ENCODE measurements at places on chromosomes 3 and 15.

GRCh38 chr3:78823859-78824258 lies 943.9 kb downstream of the ROBO1 start:
- DNase-seq = peak; percentile 1

DNA sequence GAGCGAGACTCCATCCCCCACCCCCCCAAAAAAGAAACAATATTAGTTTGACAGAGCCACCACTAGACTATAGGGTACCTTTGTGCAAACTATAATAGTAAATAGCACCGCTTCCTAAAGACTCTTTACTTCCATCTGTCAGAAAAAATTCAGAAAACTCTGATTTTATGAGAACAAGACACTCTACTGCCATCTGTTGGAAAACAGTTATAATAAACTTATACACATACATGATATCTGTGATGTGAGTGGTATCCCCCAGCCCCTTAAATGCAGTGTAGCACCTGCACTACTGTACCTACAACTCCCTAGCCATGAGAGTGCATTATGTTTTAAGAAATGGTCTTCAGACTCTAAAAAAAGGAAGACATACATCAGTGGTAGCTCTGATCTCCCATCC lies 47.1 kb upstream of the CTDSPL start:
- DNase-seq = no peak

GRCh38 chr15:27707257-27707656 lies 391.9 kb downstream of the OCA2 start:
- DNase-seq = no peak

DNA sequence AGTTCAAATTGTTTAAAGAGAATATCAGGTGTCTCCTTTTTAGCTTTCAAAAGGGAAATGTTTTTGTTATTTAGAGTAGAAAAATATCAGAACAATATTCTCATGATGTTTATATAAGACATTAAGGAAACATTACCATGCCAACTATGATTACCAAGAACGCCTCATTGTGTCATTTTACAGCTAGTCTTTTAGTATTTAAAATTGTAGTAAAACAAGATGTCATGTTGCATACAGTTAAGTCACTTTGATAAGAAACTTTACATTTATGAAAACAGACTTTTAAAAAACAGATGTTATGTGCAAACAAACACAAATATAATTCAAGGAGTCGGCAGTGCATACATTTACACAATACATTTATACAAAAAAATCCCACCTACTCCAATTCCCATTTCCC lies 4.4 kb downstream of the PLSCR4 start:
- DNase-seq = no peak

DNA sequence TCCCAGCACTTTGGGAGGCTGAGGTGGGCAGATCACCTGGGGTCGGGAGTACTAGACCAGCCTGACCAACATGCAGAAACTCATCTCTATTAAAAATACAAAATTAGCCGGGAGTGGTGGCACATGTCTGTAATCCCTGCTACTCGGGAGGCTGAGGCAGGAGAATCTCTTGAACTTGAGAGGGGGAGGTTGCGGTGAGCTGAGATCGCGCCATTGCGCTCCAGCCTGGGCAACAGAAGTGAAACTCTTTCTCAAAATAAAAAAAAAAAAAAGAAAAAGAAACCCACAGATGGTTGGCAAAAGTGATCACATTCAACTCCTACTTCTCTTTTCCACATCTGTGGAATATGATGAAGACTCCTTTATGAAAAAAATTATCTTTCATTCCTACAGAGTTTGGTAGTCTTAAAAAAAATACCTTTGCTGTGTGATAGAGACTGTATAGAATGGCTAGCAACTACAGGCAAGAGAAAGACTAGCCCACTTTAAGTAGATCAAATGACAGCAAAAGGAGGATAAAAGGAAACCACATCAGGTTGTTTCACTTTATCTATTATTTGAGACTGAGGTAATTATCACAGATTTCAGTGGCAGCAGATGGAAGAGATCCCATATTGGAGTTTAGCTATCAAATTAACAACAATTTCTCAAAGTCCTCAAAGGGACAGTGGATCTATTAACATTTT lies 172.9 kb upstream of the TSPAN3 start:
- no peak for DNase-seq

DNA sequence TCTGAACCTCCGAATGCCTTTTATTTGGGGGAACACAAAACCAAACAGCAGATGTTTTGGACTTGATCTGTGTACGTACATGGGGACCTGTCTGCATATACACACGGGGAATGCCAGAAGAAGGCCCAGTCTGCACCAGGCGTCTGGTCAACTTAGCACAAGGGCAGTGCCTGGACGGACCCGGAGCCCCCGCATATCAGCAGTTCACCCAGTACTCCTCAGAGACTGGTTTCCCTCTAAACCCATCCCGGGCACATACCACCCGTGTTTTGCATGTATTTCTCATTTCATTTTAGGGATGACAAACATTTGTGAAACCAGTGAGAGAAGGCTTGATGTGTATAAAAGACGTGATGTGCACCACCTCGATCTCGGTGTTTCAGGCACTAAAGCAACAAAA lies 49.7 kb downstream of the KLHL25 start:
- DNase-seq = no peak

GRCh38 chr3:166580561-166580960 lies 743.3 kb upstream of the BCHE start:
- DNase-seq = no peak

- no peak for DNase-seq
Observed at GRCh38 chr3:58880182-58880581, 169.6 kb downstream of the CFAP20DC start.

DNA sequence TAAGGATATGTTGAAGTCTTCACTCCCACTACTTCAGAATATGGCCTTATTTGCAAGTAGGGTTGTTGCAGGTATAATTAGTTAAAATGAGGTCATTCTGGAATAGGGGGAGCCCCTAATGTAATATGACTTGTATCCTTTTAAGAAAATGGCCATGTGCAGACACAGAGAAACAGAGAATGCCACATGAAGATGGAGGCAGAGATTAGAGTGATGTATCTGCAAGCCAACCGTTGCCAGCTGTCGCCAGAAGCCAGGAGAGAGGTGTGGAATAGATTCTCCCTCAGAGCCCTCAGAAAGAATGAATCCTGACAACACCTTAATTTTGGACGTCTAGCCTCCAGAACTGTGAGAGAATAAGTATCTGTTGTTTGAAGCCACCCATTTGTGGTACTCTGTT lies 11.3 kb upstream of the TRANK1 start:
- DNase-seq = no peak

GRCh38 chr3:29919571-29919970 lies 638.7 kb downstream of the RBMS3 start:
- no peak for DNase-seq

- DNase-seq = no peak
Observed at GRCh38 chr3:175193815-175194518, 334.8 kb downstream of the NAALADL2 start.

DNA sequence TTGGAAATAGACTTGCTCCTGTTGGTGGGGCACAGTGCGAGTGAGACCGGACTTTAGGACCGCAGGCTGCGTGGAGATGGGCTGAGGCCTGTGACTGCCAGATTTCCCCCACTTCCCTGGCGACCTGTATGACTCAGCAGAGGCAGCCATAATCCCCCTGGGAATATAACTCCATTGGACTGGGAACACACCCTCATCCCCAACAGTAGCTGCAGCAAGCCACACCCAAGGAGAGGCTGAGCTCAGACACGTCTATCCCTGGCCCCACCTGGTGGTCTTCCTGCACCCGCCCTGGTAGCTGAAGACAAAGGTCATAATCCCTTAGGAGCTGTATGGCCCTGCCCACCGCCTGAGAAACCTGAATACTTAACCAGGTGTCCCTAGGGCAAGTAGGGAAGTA lies 42.6 kb downstream of the DZIP1L start:
- no peak for DNase-seq

- no peak for DNase-seq
Observed at GRCh38 chr15:52558196-52558595, 10.6 kb downstream of the ARPP19 start.

DNA sequence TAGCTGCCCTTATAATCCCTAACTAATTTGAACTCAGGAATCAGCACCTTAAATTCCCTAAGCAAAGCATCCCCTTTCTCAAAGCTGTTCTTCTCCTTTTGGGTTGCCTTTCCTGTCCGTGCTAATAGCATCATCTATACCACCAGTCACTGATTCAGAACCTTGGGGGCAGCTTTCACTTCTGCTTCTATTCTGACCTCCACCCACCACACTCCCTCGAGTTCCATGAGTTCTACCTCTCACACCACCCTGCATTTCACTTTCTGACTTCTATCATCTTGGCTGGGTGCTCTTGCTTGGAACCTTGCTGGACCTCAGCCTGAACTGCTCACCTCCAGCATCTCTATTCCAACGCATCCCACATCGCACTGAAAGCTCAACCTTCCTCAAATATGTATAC lies 55.4 kb upstream of the KCNMB2 start:
- DNase-seq = no peak

DNA sequence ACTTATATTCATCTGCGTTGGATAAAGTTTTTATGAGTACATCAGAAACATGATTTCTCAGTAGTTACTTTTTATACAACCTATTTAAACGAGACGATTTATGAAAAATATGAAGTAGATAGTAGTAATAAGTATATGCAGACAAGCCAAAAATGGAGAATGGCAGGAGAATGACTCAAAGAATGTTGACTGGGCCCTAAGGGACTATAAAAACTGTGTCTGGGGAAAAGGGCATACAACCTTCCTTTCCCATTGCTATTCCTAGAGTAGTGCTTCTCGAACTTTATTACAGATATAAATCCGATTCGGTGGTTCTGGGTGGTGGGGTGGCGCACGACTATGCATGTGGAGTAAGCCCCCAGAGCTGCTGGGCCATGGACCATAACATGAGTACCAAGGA lies 558.5 kb downstream of the FOXP1 start:
- no peak for DNase-seq

GRCh38 chr3:129529436-129530210 lies 1.2 kb downstream of the RHO start:
- DNase-seq = no peak

GRCh38 chr3:144039661-144040060 lies 68.0 kb downstream of the DIPK2A start:
- no peak for DNase-seq

GRCh38 chr3:13748276-13748879 lies 131.5 kb downstream of the WNT7A start:
- no peak for DNase-seq

GRCh38 chr3:87333393-87333892 lies 57.1 kb upstream of the POU1F1 start:
- DNase-seq = no peak

GRCh38 chr15:97903971-97904572 lies 56.4 kb upstream of the ARRDC4 start:
- DNase-seq = peak; percentile 69

DNA sequence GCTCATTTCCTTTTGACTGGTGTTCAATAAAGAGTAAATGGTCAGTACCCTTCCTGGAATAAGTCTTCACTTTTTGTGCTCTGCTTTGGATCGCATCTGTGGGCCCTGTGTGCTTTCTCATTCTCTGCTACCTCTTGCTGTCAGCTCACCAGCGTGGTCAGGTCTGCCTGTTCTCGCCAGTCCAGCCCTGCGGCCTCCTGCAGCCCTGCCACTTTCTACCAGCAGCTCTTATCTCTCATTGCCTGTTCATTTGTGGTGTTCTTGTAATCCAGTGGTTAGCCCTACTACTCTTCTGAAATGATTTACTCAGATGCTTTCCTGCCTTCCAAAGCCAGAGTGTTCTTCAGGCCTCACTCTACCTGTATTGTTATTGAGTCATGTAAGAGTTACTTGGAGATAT lies 54.8 kb downstream of the CHCHD6 start:
- no peak for DNase-seq

- no peak for DNase-seq
Observed at GRCh38 chr15:28944286-28944685, 58.5 kb downstream of the APBA2 start.

DNA sequence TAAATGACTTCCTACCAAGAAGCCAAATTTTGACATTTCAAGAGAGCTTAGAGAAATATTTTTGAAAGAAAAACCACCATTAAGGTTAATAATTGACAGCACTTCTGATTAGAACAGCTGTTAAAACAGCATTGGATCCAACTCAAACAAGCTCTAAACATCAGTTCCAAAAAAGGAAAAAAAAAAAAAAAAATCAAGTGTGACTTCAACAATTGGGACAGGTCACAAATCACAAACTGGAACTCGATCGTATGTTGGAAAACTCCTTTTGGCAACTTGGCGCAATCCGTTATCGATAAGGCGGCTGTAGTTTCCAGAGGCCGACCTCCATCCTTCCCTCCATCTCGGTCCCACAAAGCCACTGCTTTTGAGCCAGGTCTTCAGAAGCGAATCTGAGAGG lies 17.8 kb downstream of the TLE3 start:
- peak; percentile 60 for DNase-seq

GRCh38 chr15:88975891-88976290 lies 62.7 kb upstream of the MFGE8 start:
- no peak for DNase-seq

DNA sequence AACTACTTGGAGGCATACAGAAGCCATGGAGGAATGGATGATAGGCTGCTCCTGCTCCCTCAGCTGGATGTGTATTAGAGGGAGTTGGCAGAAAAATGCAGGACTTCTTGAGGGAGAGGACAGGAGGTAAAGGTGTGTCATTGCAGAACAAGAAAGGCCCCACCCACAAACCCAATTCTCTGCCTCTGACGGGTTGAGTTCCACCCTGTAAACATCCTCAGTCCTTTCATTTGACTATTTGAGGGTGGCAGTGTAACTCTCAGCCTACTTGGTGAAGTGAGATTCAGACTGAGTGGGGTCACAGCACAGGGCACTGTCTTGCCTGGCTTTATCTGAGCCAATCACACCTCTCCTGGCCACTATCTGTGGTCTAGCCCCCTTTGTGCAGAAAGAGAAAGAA lies at the start of gene TPRG1:
Gene TPRG1, plus strand, starts transcription at position 265 of the 400 bp plus-strand sequence. CDS start 35,414 bp downstream, outside the sequence.
- DNase-seq = no peak

DNA sequence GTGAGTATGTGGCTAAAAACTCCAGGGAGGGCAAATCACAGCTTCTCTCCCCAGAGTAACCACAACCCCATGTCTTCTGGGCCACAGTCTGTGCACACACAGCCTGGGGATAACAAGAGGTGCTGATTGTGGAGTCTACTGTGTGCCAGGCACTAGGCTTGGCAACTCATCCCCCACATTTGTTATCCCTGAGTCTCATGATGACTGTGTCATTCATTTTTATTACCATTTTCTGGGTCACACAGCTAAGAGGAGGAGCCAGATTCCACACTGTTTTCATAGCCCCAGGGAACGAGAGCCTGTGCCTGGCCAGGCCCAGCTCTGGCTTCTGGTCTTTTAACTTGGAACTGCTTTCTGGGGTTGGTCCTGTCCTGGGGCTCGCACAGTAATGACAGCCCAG lies 34.5 kb downstream of the ESYT3 start:
- peak; percentile 21 for DNase-seq

DNA sequence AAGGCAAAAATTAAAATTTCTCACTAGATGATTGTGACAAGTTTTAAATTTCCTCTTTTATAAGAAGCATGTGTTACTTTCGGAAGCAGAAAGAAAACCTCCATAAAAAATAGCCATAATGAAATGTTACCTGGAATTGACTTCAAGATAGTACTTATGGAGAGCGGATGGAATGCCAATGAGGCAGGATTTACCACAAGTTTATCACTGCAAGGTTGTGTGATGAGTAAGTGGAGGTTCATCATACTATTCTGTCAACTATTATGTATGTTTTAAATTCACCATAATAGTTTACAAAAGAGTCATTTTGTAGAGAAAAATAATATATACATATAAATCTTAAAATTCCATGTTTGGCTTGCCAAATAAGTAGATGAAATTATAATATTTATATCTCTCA lies 230.3 kb downstream of the SCAPER start:
- DNase-seq = no peak

- no peak for DNase-seq
Observed at GRCh38 chr15:94682171-94682570, 450.8 kb downstream of the MCTP2 start.
